ENCODE measurements at places on chromosomes 2 and 18. TPM values are rescaled to one million over a fixed set of nuclear protein-coding genes. Genes with fewer than 3 reads are reported as not detected.

DNA sequence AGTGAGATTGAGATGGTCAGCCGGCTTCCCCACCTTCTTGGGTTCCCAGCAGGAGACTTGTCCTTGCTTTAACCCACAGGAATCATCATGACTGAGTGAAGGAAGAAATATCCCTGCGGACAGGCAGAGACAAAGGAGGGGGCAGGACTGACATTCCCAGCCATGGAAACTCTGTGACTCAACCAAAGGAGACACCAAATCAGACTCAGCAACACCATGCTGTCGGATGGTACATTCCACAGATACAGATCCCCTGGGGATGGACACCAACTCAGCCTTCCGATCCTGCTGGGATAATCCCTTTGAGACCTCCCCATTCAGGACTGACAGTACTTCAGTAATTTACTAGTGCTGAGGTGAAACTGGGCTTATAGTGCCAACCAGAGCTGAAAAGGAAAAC is 518.3 kb downstream of the XIRP2 start:
- no peak for DNase-seq

- DNase-seq: no peak
Observed at GRCh38 chr18:28040716-28041115, 136.2 kb downstream of the CDH2 start.

DNA sequence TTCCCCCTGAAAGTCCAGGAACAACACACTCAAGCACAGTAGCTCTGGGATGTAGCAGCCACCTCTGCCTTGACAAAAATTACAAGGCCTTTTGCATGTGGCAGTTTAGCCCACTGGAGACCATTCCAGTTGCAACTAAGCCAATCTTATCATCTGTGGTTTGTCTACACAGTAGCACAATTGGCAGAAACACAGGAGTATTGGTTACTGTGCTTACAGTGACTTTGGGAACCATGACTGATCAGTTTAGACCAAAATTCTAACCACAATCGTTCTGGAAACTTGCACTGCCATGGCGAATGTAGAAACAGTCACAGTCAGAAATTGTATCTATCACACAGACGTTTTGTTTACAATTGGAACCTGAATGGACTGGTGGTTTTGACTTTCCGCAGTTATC is 403.7 kb upstream of the MEIS1 start:
- no peak for DNase-seq

CNRIP1 gene
- total RNA-seq: not detected

MCM6 gene
- 234 TPM for total RNA-seq

SPHKAP gene
- total RNA-seq: not detected
